Stimulated activated CD4-positive, alpha-beta T cell treated with anti-CD3 and anti-CD28 coated beads, Interleukin-12 subunit alpha, Interleukin-12 subunit beta, amount 100 ng/mL, for 24 hours (primary cell): ENCODE measurements at places on chromosomes 3 and 15.

- DNase-seq = no peak
Measured at GRCh38 chr3:108595321-108595720, 5.8 kb downstream of the DZIP3 start.

- no peak for DNase-seq
Measured at GRCh38 chr15:59830873-59831272, 141.8 kb upstream of the BNIP2 start.

- DNase-seq = no peak
Measured at GRCh38 chr3:16286751-16287543, 21.9 kb downstream of the OXNAD1 start.

- no peak for DNase-seq
Measured at GRCh38 chr3:126937533-126937932, 45.4 kb upstream of the PLXNA1 start.
